SW 1271 (cell line): ENCODE measurements at places on chromosomes 5 and 9.

GRCh38 chr5:14247054-14247386 is 103.9 kb downstream of the TRIO start:
- DNase-seq: no peak

- no peak for DNase-seq
Observed at GRCh38 chr5:148554621-148555020, 99.7 kb downstream of the HTR4 start.

GRCh38 chr5:44952376-44952775 is 143.6 kb downstream of the MRPS30 start:
- peak; percentile 32 for DNase-seq

GRCh38 chr9:127773272-127773671 is 5.2 kb downstream of the SH2D3C start:
- no peak for DNase-seq

GRCh38 chr5:37776826-37777225 is 63.0 kb downstream of the GDNF start:
- no peak for DNase-seq

DNA sequence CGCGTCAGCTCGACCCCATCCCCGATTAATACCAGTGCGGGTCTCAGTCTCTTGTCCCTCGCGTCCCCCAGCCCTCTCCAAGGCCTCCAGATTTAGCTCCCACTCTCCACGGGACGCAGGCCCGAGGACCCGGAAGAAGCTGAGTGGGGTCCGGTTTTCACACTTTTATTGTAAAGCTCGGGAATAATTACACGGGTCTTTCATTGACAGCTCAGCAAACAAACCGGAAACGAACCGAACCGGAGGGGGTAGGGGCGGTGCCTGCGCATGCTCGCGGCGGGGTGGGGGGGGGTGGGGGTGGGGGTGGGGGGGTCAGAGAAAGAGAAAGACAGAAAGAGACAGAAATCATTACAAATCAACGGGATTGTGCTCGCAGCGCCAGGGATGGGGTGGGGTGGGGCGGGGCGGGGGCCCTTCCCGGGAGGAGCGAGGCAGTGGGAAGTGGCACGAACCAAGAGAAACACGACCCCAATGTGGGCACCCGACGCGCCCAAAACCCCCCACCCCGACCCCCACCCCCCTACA is 27.9 kb downstream of the PCDH1 start:
- DNase-seq: peak; percentile 58

DNA sequence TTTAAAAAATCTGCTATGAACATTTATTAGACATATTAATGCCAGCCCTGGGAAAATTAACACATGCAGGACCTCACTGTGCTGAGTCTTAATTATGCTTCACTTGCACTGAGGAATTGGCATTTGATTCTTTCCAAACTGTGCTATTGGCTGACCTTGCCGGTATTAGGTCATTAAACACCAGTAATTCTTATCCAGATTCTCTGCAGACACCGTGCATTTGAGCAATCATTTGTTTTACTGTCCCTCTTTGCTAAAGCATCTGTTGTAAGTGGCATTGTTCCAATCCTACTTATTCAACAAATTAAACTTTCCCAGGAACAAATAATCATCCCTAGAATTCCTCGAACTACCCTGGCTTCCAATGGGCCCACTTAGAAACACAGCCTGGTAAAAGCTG is 145.0 kb downstream of the SLC12A2 start:
- DNase-seq: no peak

DNA sequence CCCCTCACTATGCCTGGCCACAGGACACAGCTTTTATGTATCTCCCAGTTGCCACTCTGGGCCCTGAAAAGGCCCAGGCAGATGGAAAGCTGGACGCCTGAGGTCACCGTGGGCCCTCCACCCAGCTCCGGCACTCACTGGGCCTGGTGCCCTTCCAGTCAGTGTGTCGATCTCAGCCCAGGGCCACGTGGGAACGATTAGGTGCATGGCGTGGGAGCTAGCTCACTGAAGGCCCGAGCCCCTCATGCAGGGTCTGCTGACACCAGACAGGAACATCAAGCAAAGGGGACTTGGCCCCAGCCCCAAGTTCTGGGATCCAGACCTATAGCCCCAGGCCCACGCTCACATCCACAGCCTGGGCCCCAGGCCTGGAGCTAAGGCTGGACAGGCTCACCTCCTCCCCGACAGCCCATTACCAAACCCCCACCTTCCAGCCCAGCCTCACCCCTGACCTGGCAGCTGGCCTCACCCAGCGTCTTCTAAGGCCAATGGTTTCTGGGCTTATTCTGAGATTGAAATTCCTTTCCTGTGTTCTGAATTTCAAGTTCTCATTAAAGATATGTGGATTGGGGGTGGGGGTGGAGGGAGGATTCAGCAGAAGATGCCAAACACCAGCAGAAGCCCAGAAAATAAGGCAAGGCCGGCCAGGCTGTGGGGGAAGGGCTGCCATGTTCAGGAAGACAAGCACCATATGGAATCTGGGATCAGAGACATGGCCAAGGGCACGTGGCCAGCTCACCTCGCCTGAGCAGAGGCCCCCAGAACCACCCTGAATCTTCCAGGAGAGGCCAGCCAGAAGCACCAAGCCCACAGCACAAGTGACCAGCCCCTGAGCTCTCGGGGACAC is 74.5 kb downstream of the ADAMTS2 start:
- no peak for DNase-seq
